ENCODE measurements at places on chromosomes 16 and 17. TPM values are rescaled to one million over a fixed set of nuclear protein-coding genes. Genes with fewer than 3 reads are reported as not detected.

GRCh38 chr16:51056331-51056730 is 94.7 kb downstream of the SALL1 start:
- DNase-seq: no peak

- no peak for DNase-seq
These were observed 4.6 kb upstream of the MAPK8IP3 start for GRCh38 chr16:1701216-1701878.

ABI3 gene
- total RNA-seq: not detected

DNA sequence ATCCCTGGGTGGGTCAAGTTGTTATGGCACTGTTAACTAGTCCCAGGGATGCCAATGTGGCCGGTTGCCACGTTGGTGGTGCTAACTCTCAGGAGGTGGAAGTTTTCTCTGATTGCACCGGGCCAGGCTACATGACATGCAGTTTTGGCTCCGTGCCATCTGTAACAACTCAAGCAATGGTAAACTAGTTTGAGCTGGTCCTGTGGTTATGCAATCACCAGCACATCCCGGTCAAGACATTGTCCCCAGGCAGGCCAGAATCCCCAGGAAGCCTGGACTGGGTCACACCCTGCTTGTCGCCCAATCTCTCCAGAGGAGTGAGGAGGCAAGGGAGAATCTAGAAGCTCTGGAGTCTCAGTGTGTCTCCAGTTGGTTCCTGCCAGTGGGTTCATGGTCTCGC is 10.1 kb upstream of the CCL17 start:
- no peak for DNase-seq

GRCh38 chr17:57133486-57133885 is 48.4 kb downstream of the AKAP1 start:
- DNase-seq: no peak

GRCh38 chr16:47055136-47055885 is 81.8 kb upstream of the DNAJA2 start:
- DNase-seq: no peak

DNA sequence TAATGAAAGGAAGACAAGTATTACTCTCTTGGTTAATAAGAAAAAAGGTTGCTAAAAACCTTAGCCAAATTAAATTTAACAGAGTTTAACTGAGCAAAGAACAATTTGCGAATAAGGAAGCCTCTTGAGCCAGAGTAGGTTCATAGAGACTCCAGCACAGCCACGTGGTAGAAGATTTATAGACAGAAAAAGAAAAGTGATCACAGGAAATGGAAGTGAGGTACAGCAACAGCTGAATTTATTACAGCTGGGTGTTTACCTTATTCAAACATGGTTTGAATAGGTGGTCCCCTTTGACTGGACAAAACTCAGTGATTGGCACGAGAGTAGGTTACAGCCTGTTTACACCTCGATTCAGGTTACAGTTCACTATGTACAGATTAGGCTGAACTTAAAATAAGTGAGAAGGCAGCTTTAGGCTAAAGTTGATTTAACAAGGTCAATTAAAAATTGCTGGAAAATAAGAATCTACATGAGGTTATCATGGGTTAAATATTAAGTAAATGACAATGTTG is 3.3 kb upstream of the CCL15 start:
- DNase-seq: no peak

CNGB1 gene
- total RNA-seq: not detected
